Cardiac septum (tissue), 1 donor: ENCODE measurements at places on chromosomes 16 and 17. TPM values are rescaled to one million over a fixed set of nuclear protein-coding genes. Genes with fewer than 3 reads are reported as not detected.

PABPN1L gene
- total RNA-seq = not detected

SLC16A13 gene
- total RNA-seq = 0.48 TPM

MYL11 gene
- total RNA-seq = 0.59 TPM

ZNF469 gene
- 1.5 TPM for total RNA-seq

MRPL58 gene
- 39.3 TPM for total RNA-seq

TBX21 gene
- total RNA-seq = 0.30 TPM

ATP1B2 gene
- 2.7 TPM for total RNA-seq

TBC1D3E gene
- total RNA-seq = not detected

CCDC144A gene
- 0.22 TPM for total RNA-seq

ITGA2B gene
- 1.7 TPM for total RNA-seq

ANKRD13B gene
- total RNA-seq = 8.1 TPM

SPIRE2 gene
- total RNA-seq = 0.92 TPM

HS3ST3A1 gene
- 3.2 TPM for total RNA-seq

PRSS27 gene
- 0.40 TPM for total RNA-seq

BTBD17 gene
- not detected for total RNA-seq

ZP2 gene
- total RNA-seq = not detected

TMC8 gene
- 2.2 TPM for total RNA-seq

GRCh38 chr17:46099865-46100264 lies 93.4 kb downstream of the KANSL1 start:
- no peak for DNase-seq

DNA sequence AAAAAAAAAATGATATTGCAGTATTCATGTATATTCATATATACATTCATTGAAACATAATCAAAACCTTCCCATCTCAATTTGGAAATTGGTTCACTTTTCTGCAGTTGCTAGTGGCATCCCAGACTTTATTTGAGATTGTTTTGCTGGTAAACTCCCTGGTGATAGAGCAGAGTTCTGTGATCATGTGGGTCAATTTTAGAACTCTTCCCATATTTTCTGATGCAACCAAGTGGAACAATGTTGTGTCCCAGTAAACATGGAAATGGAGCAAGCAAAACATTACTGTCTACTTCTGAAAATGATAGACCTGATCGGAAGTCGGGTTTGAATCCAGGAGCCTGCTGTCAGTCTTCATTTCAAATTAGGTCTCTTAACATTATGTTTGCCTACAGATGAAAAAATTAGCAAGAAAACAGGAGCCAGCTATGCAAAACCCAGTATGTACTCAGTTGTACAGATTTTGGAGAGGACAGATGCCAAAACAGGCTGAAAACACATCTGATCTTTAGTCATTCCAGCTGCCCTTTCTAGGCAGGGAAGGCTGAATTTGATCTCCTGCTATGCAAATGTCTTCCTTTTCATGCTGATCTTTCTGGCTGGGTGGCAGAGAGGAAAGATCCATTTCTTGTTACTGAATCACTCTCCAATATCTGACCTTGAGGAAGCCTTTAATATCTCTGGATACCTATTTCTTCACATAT lies 786.6 kb upstream of the SOX9 start:
- DNase-seq = no peak

GRCh38 chr16:72013389-72013788 lies 4.8 kb downstream of the DHODH start:
- DNase-seq = no peak

GRCh38 chr17:75412455-75413317 lies 7.2 kb upstream of the GRB2 start:
- no peak for DNase-seq

GRCh38 chr16:68446681-68447652 lies 1.3 kb downstream of the SMPD3 start:
- DNase-seq = peak; percentile 49

- DNase-seq = no peak
Observed at GRCh38 chr17:61997664-61998063, 67.4 kb downstream of the MED13 start.

DNA sequence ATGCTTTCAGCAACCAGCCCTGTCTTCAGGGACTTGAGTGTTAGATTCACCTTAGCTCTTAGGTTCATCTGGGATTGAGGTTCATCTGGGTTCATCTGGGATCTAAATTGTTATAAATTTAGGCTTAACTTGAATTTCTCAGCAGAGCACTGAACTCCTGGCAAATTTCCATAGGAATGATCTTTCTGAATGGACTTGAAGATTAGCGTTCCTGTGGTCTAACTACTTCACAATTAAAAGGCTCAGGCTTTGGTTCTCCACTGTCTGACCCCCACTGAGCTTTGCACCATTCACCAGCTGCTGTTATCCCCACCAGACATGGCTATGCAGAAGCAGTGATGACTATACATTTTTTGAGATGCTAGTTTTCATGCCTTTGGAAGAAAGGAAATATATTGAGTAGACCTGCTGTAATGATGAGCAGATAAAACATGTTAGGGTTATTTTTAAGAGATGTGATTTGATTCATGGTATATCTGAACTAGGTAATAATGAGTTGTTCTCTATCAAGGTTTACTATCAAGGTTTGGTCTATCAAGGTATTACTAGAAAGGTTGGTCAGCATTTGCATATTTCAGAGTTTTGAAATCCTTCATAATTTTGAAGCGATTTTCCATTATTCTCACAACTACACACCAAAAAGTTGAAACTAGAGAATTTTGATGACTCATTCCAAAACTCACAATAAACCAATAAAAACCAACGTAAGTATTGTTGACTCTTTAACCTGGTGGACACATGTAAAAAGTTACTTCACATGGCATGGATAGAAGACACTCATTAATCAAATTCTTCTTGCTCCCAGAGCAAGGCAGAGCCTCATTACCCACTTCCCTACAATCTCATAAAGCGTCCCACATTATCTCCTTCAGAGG lies 71.7 kb downstream of the SNX11 start:
- DNase-seq = no peak

GRCh38 chr16:56938664-56939513 lies 6.9 kb downstream of the HERPUD1 start:
- DNase-seq = no peak

GRCh38 chr17:27747462-27748359 lies 52.6 kb downstream of the NOS2 start:
- peak; percentile 22 for DNase-seq

- no peak for DNase-seq
Observed at GRCh38 chr16:84635702-84636101, 12.6 kb upstream of the KLHL36 start.

GRCh38 chr16:31357324-31358109 lies 2.5 kb downstream of the ITGAX start:
- DNase-seq = peak; percentile 57

- DNase-seq = no peak
Observed at GRCh38 chr16:74029115-74029792, 267.4 kb upstream of the PSMD7 start.

GRCh38 chr16:66701026-66701425 lies 4.5 kb upstream of the CMTM4 start:
- no peak for DNase-seq

- DNase-seq = no peak
Observed at GRCh38 chr17:67132366-67132765, 88.0 kb downstream of the CACNG1 start.

DNA sequence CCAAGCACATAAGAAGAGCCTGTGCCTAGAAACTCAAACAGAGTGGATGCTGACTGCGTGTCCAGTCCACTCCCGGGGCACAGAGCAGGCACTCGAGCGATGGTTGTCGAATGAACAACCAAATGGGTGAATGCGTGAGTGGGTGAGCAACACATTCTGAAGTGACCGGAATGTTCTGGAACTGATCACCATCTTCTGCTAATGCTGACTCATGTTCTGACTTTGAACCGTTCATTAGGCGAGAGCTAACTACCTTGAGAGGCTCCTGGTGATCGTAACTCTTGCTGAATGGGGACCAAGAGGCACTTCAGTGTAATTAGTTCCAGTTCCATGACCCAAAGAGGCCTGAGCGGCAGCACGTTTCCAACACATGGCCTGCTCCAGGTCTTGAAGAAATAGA lies 37.9 kb downstream of the IRF8 start:
- no peak for DNase-seq

DNA sequence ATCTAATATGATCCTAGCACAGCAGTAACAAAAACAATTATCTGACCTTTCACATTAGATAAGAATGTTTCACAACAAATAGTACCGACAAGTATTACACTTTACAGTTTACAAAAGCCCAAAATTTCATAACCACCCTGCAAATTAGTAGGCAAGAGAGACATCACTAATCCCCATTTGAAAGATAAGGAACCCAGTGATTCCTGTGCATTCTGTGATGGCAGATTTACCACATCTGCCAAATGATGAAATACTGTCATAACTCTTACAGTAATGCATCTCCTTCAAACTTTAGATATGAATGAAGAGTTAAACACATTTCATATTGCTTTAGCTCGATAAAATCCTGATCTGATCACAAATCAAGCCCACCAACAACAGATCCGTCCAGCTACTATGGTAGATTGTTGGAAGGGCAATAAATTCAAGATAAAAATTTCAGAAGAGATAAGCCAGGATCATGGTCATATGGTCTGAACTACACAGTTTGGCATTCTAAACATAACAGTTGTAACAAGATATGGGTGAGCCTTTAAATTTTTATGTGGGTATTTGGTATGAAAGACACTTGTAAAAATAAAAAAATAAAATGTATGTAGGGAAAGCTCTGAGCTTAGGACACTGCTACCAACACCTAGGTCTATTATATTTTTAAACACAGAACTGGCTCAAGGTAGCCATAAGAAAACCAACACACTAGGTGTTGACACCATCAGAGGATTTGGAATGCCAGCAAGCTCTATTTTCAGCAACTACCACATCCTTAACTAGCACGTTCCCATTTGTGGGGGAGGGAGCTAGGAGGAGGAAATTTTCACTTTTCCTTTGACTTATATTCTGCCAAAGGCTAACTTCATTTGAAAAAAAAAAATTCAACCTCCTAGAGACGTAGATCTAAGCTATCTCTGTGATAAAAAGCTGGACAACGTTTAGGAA lies 9.3 kb downstream of the YWHAE start:
- no peak for DNase-seq

DNA sequence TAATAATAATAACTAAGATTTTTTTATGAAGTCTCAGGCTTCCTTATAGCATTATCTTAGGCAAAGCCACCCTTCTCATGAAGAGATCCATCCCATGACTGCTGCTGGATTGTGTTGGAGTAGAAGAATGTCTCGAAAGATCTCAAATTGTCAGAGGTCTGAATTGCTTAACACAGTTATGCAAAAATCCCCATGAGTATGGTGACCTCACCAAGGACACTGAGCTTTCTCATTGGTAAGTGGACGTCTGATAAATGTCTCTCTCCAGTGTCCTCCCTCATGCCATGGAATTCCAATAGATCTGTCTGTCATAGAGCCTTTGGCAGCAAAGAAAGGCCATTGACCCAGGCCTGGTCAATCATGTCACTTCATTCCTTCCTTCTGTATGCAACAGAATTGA lies 264.5 kb downstream of the CDH11 start:
- DNase-seq = no peak

DNA sequence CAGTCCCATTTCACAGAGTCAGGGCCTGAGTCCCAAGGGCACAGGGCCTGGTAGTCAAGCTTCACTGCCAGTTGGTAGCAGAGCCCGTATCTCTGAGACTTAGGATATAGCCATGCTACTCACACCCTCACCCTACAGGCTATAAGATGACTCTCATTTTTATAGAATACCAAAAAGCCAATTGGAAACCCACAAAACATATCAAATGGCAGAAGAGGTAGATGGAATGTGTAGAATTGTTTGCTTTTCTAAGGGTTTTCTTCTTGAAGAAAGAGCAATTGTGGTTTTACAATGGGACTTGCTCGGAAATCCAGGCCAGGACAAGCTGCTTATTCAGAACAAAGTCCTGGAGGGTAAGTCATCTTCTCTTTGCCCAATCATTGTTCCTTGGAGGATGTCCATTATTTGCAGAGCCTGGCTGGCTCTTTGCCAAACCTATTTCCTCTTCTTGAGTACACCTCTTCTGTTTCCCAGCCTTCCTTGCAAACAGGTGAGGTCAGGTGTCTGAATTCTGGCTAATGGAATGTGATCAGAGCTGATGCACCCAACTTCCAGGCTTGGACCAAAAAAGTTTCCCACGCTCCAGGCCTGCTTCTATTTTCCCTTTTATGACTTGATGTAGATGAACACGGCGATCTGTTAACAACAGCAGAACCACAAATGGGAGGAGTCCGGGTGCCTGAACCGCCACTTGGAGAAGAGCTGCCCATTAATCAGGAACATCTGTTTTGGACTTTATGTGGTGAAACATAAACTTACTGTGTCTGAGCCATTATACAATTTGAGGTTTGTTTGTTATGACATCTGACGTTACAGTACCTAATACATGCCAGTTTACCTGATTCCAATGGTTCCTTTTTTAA lies 16.9 kb upstream of the CCL22 start:
- DNase-seq = peak; percentile 44

DNA sequence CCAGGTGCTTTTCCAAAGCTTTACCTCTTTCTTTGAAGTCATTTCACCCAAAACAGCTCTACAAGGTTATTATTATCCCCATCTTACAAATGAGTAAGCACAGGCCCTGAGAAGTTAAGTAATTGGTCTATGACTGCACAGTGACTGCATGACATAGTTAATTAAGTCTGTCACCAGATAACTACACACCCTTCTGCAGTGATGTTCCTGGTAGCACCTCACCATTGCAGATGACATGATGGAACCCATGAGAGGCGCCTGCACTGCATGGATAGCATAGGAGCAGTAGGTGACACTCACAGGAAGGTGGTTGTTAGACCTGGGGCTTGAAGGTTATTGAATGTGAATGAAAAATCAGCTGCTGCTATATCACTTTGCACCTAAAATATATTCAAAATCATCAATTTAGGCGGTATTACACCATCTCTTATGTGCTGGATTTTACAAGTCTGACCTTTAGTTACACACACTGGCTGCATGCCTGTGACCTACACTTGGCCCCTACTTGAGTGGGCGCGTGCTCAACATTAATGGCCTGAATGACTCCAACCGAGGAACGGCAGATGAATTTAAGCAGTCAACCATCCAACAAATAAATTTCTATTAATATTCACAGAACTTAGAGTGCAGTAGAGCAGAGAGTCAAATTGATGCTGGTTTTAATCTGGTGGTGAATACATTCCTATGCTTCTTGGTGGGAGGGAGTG lies 239.6 kb downstream of the CDH11 start:
- no peak for DNase-seq

DNA sequence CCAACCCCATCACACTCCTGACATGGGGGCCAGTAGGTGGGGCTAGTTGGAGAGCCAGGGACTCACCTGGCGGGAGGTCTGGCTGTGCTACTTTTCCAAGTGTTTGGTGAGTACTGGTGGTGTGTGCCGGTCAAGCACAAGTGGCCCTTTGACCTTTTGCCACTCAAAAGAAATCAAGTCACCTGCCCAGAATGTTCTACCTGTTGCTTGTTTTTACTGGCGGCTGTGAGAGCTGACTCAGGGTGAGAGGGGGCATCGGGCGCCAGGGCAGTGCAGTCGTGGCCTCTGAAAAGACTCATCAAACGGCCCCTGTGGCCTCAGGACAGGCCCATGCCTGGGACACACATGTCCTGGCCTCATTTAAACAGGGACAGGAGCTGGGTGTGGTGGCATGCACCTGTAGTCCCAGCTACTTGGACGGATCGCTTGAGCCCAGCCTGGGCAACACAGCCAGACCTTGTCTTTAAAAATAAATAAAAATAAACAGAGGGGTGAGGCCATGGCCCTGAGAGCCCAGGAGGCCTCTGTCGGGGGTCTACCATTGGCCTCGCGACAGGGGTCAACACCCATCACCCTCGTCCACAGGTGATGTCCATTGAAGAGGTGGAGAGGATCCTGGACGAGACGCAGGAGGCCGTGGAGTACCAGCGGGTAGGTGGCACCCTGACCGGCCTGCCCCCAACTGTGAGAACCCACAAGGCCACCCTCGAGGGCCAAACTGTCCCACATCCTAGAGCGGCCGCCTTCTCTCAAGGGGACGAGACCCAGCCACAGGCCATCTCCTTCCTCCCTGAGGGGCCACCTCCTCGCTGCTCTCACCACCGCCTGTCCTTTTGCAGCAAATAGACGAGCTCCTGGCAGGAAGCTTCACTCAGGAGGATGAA lies 5.0 kb downstream of the CHMP6 start:
- no peak for DNase-seq
